ENCODE measurements at places on chromosomes 3 and 15.

DNA sequence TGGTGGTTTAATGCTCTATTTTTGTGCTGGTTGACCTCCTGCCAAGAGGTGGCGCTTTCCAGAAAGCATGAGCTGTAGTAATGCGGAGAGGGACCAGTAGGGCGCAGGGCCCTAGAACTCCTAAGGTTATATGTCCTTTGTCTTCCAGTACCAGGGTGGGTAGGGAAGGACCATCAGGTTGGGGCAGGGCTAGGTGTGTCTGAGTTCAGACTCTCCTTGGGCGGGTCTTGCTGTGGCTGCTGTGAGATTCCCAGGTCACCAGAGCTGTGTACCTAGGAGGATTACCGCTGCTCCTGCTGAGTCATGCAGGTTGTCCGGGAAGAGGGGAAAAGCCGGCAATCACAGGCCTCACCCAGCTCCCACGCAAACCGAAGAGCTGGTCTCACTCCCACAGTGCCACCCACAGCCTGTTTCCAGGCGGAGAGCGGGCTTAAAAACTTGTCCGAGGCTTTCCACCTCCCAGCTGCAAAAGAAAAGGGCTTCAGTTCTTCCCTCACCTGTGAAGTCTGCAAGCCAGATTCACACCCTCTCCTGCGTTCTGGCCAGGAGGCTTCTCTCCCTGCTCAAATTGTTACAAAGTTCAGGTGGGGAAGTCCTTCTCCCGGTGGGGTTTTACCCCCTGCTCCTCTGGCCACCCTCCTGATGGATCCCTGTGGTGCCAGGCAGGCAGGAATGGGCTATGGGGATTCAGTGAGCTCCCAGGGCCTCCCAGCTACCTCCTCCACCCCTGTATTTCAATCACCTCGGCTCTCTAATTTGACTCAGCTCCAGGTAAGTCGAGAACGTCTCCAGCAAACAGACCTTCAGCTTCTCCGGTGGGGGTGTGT lies 37.7 kb upstream of the BCHE start:
- DNase-seq = no peak

- DNase-seq = no peak
These were observed 153.7 kb downstream of the SUCLG2 start for GRCh38 chr3:67500709-67501108.

DNA sequence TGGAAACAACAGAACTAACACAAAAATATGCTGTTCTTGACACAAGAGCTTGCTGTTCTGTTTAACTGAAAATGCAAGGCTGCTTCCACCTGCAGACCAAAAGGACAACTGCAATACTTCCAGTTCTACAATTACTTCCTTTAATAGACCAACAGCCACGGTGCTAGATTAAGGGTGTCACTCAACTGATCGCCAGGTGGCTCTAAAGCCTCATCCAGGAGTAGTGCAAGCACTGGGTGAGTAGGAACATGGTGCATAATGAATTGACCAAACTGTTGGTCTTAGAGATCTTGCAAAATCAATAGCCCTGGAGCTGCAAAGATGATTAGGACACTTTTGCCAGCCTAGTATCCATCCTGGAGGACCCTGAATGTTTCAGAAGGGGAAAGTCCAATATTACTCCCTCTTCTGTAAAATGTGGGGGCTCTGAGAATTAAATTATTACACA lies 3.6 kb upstream of the CLDN16 start:
- no peak for DNase-seq

GRCh38 chr3:6799264-6799915 lies 61.5 kb upstream of the GRM7 start:
- DNase-seq = peak; percentile 9

DNA sequence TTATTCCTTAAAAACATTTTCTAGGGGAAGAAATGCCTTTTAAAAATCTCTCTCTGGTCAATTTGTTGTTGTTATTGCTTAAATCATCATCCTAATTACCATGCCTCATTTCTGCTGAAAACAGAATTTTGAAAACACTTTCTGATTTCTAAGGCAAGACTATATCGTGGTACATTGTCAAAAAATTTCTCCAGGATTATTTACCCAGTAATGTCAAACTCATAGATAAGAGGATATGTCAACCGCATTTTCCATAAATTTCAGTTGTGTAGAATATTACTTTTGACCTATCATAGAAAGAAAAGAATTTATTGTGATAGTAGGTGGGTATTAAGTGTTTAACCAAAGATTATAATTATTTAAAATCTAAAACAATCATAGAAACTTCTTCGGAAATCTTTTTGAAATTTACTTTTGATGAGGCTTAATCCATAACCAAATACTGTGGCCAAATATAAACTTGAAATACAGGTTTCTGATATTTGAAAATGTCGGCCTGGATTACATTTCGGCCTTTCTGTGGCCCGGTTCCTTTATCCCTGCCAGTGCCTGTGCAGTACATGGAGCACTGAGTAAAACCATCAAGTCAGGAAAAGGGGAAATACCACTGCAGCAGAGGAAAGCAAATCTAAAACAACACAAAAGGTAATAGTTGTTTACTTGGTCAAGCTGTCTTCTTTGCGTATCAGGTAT lies 173.4 kb downstream of the MYRIP start:
- no peak for DNase-seq

GRCh38 chr3:51445544-51446280 lies 54.1 kb downstream of the DCAF1 start:
- no peak for DNase-seq

- no peak for DNase-seq
These were observed 716.5 kb upstream of the CFAP20DC start for GRCh38 chr3:59766200-59766872.

DNA sequence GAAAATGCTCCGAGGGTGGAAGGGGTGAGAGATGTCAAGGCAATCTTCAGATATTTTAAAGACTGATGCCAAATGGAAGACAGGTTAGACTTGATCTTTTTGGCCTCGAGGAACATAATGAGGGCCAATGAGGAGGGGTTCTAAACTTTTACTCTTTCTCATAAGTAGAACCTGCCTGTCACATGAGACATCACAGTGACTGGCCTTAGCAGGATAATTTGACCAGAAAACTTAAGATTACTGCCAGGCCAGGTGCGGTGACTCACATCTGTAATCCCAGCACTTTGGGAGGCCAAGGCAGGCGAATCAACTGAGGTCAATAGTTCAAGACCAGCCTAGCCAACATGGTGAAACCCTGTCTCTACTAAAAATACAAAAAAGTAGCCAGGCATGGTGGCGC lies 12.2 kb downstream of the TM4SF4 start:
- DNase-seq = no peak

DNA sequence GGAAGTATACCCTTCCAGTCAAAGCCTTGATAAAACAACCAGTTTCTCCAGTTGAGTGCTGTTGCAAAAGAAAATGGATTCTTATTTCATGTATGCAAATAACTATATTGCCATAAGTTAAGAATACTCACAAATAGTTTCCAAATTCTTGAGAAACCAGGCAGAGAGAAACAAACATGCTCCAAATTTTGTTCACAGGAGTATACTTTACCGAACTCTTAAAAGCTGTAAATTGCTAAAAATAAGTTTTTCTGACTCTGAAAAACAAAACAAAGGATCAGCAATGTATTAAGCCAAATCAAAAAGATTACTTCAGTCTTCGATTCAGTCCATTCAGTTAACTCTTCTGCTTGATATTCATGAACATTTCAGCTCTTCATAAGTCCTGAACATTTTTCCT lies 646.5 kb downstream of the MCTP2 start:
- DNase-seq = no peak

DNA sequence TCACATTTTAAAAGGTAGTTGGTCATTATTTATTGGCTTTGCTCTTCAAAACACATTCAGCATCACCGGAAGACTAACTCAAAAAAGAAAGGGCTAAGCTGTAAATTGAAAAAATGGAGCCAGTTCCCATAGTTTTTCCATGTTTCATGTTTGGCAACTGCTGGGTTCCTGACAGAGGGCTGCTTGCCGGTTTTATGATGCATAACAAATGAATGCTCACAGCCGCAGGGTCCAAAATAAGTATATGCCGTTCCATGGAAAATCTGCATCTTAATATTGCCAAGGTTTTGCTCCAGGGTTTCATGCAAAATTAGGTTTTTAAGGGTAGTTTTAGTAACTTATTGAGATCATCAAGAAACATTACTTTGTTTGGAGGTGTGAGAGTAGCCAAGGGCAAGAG lies 15.8 kb downstream of the SLC12A1 start:
- no peak for DNase-seq

- no peak for DNase-seq
These were observed 45.9 kb downstream of the SLCO2A1 start for GRCh38 chr3:133983576-133984560.

DNA sequence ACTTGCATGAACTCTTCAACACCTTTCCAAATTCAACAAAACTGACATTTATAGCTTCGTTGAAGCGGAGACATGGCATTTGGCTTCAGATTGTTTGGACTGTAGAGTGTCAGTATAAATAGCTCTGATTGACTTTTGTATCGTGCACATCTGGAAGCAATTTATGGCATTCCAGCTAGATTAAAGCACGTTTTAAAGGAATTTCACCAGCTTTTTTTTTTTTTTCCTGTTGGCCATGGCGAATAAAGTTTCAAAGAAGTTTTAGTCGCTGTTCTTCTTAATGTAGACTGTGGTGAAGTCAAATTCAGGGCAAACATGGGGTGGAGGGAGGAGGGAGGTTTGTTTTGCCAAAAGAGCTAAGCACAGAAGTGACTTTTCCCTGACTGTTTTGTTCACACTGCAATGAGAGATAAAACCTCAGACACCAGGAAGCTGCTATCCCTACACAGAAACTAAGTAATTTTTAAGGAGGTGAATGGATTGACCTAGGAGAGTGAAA lies 391.0 kb upstream of the RARB start:
- no peak for DNase-seq

- DNase-seq = no peak
These were observed 1371.6 kb upstream of the EPHA6 start for GRCh38 chr3:95442766-95443165.

Measured in T-cell (primary cell).